HuH-7 (cell line): ENCODE measurements at places on chromosomes 3 and 15.

GRCh38 chr3:101890716-101891115 lies 41.4 kb downstream of the NFKBIZ start:
- no peak for DNase-seq

- no peak for DNase-seq
Measured at GRCh38 chr3:73291541-73291940, 230.1 kb downstream of the EBLN2 start.

GRCh38 chr3:149402481-149402880 lies 25.0 kb upstream of the TM4SF1 start:
- no peak for DNase-seq

- peak; percentile 49 for DNase-seq
Measured at GRCh38 chr15:85168642-85169173, 187.1 kb downstream of the PDE8A start.

DNA sequence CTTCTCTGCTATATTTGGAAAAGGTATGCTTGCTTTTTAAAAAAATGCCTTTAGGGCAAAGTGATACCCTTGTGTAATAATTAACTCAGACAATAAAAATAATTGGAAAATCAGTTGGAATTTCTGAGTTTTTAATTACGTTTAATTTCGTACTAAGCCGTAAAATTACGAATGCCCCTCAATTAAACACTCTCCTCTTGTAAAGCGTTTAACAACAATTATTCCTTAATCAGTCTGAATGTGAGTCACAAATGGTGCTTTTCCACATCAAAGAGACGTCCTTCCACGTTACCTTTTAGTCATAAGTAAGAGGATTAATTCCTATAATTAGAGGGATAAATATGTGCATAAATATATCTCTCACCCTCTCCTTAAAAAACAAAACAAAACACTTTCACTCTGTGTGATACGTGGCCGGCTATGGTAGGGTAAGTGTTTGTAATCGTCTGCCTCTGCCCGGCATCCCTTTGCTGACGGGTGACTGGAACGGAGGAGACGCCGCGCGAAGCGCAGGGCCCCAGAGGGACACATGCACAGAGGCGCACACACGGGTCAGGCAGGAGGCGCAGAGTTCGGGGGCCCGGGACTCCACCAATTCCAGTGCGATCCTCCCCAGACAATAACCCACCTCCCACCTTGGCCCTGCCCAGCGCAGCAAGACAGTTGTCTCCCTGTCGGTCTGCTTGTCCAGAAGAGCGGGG lies 9.7 kb upstream of the MEIS2 start:
- no peak for DNase-seq
